ENCODE measurements at places on chromosomes 2 and 18.

- DNase-seq, result peak; percentile 75
Observed at GRCh38 chr18:57698571-57699276, 77.1 kb upstream of the NARS1 start.

DNA sequence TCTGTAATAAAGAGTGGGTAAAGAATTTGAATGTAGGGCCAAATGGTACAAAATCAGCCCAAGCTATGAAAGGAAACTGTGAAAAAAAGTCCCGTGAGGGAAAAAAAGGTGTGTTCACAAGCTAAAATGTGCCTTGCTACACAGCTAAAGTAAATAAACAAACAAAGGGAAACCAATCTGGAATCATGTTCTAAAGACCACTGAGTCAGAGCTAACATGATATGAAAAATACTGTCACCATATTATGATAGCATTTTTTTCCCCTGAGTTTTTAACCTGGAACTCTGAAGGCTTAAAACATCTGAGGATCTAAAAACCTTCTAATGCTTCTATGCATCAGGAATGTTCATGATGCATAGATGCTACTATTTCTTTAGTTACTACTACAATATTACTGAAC is 58.8 kb downstream of the SCN1A start:
- no peak for DNase-seq

GRCh38 chr2:239776436-239777005 is 248.6 kb downstream of the NDUFA10 start:
- DNase-seq, result no peak

DNA sequence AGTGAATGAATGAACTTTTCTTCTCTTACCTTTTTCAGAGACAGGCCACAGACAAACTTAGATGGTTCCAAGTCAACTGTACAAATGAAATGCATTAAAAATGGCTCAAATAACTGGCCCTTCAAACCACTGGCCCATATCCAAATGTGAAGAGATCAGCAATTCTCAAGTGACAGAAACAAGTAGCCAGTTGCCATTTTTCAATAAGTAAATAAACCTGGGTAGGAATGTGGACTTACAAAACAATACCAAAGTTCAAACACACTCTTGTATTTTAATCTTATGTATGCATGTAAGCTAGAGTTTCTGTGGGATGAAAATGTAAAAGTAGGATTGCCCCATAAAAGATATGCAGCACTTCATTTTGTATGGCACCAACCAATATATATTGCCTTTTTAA is 129.2 kb downstream of the MEP1B start:
- DNase-seq, result no peak

DNA sequence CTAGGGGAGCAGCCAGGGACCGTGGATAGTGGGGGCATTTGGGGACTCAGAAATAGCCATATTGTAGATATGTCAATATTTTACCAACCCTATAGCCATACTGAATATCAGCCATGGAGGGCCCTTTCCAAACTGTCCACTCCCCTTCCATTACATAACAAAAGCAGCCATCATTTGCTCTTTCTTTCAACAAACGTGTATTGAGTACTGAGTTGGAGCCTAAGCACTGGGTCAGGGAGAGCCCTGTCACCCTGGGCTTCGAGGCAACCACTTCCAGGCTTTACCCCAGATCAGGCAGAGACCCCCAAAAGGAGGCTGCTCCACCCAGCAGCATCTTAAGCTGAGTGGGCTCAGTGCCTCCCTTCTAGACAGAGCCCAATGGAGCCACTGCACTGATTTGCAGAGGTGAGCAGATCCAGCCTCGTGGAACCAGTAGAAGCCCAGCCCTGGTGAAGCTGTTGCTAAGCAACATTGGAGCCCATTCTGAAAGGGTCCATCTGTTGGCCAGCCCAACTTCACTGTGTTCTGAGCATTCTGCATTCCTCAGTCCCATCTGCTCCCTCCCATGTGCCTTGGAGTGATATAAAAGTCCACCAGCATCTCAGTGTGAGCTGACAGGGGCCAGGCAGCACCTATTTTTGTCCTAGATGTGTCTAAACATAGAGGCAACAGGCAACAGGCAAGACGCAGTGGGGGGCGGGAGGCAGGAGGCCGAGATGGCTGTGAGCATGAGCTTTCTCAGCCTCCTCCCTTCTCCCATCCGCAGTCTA is 112.1 kb downstream of the PLB1 start:
- DNase-seq, result no peak

GRCh38 chr2:230865766-230866755 is 1.3 kb downstream of the ITM2C start:
- DNase-seq, result no peak

DNA sequence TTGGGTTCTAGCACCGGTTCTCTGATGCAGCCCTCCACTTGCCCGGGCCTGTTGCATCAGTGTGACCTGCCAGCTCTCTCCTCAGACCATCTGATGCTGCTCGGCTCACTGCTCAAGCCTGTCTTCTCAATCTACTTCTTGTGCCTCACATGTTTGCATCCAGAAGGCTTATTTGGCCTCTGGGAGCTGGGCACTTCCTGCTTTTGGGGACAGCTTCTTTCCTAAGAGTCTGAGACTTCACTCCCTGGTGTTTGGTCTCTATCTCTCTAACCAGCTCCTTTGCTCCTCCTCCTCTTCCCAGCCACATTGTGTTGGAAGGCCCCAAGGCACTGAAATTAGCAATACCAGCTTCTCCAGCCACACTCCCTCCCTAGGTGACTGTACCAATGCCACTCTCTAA is 212.8 kb downstream of the CDCA7 start:
- DNase-seq, result no peak

GRCh38 chr2:23273786-23274185 is 111.2 kb upstream of the KLHL29 start:
- no peak for DNase-seq

GRCh38 chr18:5475267-5475666 is 68.5 kb downstream of the EPB41L3 start:
- no peak for DNase-seq

DNA sequence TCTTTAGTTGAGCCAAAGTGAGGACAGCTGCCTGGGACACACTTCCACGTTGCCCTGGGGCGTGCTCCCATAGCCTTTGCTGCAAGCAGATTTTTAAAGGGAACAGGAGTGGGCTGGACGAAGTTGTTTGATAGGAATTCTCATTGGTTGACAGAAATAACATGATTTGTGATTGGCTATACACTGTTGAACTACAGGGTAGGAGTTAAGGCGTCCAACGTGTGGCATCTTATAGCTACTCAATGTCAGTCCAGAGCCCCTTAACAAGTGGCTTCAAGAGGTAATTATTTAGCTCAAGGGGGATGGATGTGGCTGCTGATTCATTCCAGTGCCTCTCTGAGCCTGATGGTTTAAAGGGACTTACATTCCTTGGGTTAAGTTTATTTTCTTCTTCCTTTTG is 65.5 kb downstream of the ACAA2 start:
- DNase-seq, result no peak

DNA sequence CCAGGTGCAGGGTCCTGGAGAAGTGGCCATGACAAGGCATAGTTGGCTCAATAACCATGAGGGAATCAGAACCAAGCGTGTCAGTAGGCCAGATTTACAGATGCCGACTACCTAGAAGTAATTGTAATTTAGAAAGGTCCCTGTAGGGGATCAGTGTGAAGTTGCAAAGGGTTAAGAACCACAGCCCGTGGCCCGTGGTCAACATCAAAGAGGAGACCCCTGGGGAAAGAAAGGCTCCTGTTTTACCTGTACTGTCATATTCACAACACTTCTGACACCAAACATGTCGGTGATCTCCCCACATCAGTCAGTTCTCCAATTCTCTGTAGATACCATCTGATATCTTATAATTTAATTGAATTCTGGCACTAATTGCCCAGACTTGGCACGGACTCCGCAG is 31.0 kb downstream of the SP100 start:
- no peak for DNase-seq

GRCh38 chr2:197322724-197323720 is 12.4 kb upstream of the ANKRD44 start:
- no peak for DNase-seq

DNA sequence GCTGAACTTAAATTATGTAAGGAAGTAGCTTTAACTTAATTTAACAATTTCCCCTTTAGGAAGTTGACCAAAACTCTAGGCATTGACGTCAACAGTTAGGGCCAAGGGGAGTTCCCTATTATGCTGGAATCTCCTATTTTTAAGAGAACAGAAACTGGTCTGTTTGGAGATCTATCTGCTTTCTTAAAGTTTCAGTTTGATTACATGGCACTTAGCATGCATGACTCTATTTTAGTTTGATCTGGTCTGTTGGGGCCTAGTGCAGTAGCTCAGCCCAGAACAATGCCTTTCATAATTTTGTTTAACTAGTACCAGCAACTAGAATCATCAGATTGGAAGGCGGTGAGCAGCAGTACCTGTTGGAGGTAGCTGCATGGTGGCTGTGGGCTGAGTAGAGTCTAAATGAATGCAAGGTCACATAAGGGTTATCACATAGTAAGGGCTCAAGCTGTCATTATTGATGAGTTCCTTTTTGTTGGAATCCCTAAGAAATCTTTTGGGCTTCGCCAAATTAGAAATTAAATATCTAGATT is 60.5 kb upstream of the ZNG1B start:
- DNase-seq, result no peak

- DNase-seq, result no peak
Observed at GRCh38 chr2:134201533-134201932, 52.3 kb upstream of the MGAT5 start.

- no peak for DNase-seq
Observed at GRCh38 chr18:44869533-44869932, 188.8 kb downstream of the SETBP1 start.

DNA sequence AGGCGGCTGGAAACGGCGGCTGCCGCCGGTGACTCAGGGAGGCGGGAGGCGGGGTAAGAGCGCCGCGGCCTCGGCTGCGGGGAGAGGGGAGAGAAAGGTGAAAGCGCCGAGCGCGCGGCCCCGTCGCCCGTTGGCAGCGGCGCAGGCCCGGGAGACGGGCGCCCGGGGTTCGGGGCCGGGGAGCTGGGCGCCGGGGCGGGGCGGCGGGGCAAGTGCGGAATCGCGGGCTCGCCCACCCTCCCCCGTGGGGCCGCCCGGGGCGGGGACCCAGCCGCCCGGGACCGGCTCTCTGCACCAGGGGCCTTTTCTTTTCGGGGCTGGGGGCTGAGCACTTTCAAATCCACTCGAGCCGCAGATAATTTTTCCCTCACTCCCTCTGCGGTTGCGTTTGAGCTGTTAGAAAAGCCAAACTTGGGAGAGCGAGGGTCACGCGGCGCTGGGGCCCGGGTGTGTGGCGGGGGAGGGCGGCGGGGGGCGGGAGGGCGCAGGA is 266 bp downstream of the KDM3A start:
- DNase-seq, result no peak

DNA sequence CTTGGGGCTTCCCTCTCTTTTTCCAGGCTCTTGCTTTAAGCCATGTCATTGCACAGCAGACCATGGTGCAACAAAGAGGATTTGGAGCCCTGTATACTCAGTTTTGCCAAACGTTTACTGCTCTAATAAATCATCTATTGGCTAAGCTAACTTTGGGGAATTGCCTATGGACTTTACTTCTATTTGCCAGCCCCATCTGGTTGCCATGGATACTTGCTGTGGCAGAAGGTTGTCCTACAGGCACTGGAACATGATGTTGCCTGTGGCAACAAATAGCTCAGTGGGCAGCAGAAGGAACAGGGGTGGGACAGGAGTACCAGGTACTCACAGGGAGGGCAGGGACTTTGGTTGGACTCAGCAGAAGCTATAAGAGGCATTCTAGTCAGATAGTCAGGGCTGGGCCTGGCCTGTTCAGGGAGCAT is 129.7 kb downstream of the CCDC85A start:
- no peak for DNase-seq

DNA sequence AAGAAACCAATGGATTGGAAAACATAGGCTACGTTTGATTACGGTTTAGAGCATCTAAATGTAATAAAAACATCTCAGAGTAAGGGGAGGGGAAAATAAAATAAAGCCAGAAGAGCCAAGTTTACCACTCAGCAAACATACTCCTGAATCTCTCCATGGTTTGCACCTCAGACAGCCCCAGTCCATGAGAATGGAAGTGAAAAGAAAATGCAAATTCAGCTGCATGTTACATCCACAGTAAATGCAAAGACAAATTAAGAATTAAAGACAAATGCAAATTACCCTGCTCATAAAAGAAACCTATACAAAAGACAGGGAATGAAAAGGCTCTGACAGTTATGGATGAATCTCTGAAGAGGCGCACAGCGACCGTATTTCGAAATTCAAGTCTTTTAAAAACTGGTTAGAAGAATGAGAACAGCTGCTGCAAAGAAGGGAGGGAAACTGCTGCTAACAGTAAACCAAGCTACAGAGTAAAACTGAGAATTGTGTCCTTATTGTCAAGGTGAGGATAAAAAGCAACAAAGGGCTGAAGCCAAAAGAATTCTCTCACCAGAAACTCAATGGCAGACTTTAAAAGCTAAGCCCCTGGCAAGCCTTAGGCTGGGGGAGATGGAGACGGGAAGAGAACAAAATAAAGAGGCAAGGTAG is 197.9 kb upstream of the ACVR2A start:
- DNase-seq, result no peak

- DNase-seq, result no peak
Observed at GRCh38 chr2:174901075-174901474, 104.1 kb downstream of the CHN1 start.

DNA sequence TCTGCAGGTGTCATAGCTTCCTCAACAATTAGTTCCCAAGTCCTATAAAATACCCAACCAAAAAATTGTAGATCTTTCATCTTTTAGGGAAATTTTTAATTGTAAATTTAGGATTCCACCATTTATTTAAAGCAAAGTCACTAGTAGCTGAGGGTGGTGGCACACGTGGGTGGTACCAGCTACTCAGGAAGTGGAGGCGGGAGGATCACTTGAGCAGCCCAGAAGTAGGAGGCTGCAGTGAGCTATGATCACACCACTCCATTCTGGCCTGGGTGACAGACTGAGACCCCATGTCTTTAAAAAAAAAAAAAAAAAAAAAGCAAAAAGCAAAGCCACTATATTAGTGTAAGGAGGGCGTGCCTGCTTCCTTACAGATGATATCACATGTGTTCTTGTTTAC is 60.3 kb upstream of the GREB1L start:
- no peak for DNase-seq

- peak; percentile 28 for DNase-seq
Observed at GRCh38 chr2:171798156-171798820, 95.8 kb downstream of the SLC25A12 start.

- DNase-seq, result no peak
Observed at GRCh38 chr2:189851174-189851826, 67.0 kb downstream of the PMS1 start.

DNA sequence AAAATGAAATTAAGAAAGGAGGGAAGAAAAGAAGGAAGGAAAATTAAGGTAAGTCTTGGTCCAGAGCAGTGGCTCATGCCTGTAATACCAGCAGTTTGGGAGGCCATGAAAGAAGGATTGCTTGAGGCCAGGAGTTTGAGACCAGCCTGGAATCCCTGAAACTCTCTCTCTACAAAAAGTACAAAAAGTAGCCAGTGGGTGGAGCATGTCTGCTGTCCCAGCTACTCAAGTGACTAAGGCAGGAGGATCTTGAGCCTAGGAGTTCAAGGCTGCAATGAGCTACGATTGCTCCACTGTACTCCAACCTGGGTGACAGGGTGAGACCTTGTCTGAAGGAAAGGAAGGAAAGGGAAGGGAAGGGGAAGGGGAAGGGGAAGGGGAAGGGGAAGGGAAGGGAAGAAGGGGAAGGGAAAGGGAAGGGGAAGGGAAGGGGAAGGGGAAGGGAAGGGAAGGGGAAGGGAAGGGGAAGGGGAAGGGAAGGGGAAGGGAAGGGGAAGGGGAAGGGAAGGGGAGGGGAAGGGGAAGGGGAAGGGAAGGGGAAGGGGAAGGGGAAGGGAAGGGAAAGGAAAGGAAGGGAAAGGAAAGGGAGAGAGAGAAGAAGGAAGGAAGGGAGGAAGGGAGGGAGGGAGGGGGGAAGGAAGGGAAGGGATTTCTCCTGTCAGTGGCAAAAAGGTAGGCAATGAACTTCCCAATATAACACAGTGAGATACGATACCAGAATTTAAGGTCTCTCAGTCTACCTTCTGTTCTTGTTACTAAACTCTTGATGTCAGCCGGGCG is 412.8 kb downstream of the CMPK2 start:
- DNase-seq, result no peak

All from AG04449 (cell line).